Glutamatergic neuron (in vitro differentiated cells): ENCODE measurements at places on chromosomes 4 and X. TPM values are rescaled to one million over a fixed set of nuclear protein-coding genes. Genes with fewer than 3 reads are reported as not detected.

- H3K36me3 ChIP-seq = no peaks in the 10 kb centered on the region
- peaks cover 14% of the 10 kb centered on the region for H3K4me1 ChIP-seq
- DNase-seq = no peak
- peak overlapping the region; percentile 89 for H3K27ac ChIP-seq
These were observed 138.6 kb upstream of the CPEB2 start for GRCh38 chr4:14863418-14864364.

PABPC1L2A gene
- total RNA-seq = 1.5 TPM

GAGE12H gene
- total RNA-seq = not detected

- H3K36me3 ChIP-seq = no peaks in the 10 kb centered on the region
- H3K27ac ChIP-seq = no peak overlapping the region
- H3K27me3 ChIP-seq = no peaks in the 10 kb centered on the region
- H3K4me1 ChIP-seq = no peaks in the 10 kb centered on the region
- DNase-seq = no peak
These were observed 121.2 kb upstream of the USP9X start for GRCh38 chrX:40964008-40964407.

POU3F4 gene
- total RNA-seq = 1.8 TPM

DNA sequence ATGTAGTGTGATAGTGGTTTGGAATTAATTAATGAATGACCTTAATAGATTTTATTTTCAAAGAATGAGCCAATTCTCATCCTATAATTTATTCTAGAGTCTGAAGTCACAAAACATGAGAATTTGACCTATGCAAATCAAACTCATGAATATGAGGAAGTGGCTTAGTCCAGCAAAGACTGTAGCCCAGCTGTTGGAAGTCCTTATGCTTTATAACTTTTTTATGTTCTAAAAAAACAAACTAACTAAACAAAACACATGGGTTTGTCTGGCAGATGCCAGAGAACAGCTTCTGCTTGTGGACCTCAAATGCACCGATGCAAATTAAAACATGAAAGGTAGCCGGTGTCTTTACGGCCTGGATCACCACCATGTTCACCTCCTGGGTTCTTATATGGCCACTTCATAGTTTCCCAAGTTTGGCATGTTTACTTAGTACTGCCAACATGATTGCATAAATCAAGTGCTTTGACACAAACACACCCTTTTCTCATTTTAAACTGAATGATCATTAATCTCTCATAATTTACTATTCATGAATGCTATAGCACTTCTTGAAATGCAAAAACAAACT lies 277.4 kb downstream of the PAPSS1 start:
- H3K27me3 ChIP-seq = no peaks in the 10 kb centered on the region
- H3K36me3 ChIP-seq = no peaks in the 10 kb centered on the region
- no peak for DNase-seq
- no peak overlapping the region for H3K4me3 ChIP-seq
- no peaks in the 10 kb centered on the region for H3K4me1 ChIP-seq

GRCh38 chr4:5134620-5135019 lies 83.3 kb downstream of the STK32B start:
- H3K4me1 ChIP-seq = no peaks in the 10 kb centered on the region
- no peak overlapping the region for H3K4me3 ChIP-seq
- no peak for DNase-seq
- peaks cover 2% of the 10 kb centered on the region for H3K27me3 ChIP-seq
- peaks cover 11% of the 10 kb centered on the region for H3K36me3 ChIP-seq
